ENCODE measurements at places on chromosomes 5 and 9.

DNA sequence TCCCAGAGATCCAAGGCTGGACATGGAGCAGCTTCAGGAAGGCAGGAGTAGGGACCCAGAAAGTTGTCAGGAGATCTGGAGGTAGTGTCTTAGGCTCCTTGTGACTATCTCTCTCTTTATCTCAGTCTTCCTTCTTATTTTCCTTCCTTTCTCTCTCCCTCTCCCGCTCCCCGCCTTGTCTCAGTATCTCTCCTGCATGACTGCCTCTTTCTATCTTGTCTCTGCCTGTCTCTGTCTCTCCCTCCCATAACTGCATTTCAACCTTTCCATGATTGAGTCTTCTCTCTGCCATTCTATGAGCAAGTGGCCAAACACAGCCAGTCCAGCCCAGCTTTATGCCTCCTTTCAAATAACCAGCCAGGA lies 61.0 kb upstream of the NEK6 start:
- no peak for DNase-seq

DNA sequence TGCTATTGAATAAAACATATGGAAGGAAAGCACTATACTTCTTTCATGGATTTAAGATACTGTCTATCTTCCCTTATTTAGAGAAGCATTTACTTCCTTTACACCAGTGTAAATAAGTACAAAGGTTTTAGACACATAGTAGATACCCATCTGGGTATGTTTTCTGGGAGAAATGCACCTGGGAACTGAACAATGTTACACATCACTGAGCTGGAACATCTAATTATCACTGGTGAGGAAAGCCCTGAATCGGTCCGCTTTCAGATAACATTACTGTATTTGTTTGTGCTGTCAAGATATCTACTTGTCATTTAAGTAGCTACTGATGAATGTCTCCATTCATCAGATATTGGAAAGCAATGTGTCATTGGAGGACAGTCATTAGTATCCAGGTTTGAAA lies 964.7 kb upstream of the PTPRD start:
- no peak for DNase-seq

- no peak for DNase-seq
Measured at GRCh38 chr5:177594071-177594470, 2.1 kb downstream of the TMED9 start.

- no peak for DNase-seq
Measured at GRCh38 chr5:148937830-148938521, 111.6 kb downstream of the ADRB2 start.

DNA sequence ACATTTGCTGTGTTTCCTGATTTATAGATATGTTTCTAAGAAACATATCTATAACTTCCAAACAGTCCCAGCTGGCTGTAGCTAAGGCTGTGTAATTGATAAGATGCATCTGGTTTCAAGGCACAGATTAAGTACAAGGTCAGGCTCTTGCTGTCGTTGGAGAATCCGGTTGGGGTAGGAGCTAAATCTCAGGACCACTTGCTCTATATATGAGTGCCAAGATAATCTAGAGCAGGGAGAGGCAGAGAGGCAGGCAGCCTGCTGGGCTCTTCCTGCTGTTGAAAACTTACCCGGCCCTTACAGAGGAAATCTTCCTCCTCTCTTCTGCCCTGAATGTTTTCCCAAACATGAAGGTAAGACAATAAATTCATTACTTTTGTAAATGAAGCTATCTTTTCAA lies at the start of gene C7:
Gene C7, plus strand, starts transcription at position 234 of the 400 bp plus-strand sequence. Its CDS starts 114 bp downstream, at position 348.
- DNase-seq = no peak

- DNase-seq = no peak
Measured at GRCh38 chr5:110665184-110665726, 61.2 kb downstream of the TMEM232 start.

- no peak for DNase-seq
Measured at GRCh38 chr5:2863675-2864433, 112.4 kb upstream of the IRX2 start.

DNA sequence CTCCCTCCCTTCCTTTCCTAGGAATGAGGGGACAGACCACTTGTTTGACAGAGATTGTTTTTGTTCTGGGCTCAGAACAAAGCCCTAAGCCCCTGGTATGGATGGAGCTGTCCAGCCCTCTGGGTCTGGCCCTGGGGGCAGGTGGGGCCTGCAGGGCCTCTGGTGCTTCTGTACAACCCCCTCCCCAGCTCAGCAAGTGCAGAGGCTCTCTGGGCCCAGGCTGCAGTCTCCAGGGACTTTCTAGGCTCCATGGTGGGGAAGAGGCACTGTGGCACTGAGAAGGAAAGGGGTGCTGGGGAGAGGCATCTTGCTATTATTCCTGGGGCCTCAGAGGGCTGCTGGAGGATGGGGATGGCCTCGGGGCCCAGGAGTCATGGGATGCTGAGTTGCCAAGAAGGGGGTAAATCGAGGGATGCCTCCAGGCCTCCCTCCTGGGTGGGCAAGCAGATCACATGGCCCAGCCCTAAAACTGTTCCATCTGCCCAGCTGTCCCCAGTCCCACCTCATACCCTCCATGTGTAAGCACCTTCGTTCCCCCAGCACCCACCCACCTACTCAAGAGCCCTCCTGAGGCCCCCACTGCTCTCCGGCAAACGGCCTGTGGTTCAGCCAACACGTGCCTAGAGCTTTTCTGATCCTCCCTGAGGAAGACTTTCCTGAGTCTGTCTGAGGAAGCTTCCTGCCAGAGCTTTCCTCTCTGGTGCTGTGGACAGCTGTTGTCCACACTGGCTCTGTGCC lies 225.7 kb downstream of the CACNA1B start:
- no peak for DNase-seq
